ENCODE measurements at places on chromosomes 4 and X. TPM values are rescaled to one million over a fixed set of nuclear protein-coding genes. Genes with fewer than 3 reads are reported as not detected.

GRCh38 chrX:102840871-102841705 is 96.0 kb upstream of the RAB40AL start:
- DNase-seq: no peak

GRCh38 chrX:27583976-27584375 is 6.2 kb upstream of the DCAF8L2 start:
- peak; percentile 72 for DNase-seq

GRCh38 chr4:25069014-25069413 is 38.3 kb upstream of the LGI2 start:
- no peak for DNase-seq

ZCCHC18 gene
- total RNA-seq: 0.14 TPM

GRCh38 chr4:74631338-74631737 is 163.0 kb downstream of the BTC start:
- peak; percentile 69 for DNase-seq

DNA sequence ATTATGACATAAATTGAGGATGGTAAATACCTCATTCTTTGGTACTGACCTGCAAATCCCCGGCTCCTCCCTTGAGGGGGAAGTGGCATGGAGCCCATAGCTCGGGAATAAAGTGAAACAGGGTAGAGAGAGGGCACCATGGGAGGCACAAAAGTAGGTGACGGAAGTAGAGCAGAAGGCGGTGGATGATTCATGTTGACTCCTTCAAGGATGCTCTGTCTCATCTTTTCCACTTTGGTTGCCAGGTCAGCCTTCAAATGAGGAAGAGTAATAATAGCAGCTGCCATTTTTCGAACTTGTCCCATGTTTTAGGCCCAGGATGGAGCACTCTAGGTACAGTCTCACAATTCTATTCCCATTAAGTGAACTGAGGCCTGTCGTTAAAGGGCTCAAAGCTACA is 41.4 kb upstream of the PHF8 start:
- no peak for DNase-seq

Data from foreskin keratinocyte (primary cell).